ENCODE measurements at places on chromosomes 6 and 20. TPM values are rescaled to one million over a fixed set of nuclear protein-coding genes. Genes with fewer than 3 reads are reported as not detected.

UNC5CL gene
- total RNA-seq: 7.9 TPM

PACRG gene
- 13.0 TPM for total RNA-seq

GGTLC1 gene
- total RNA-seq: not detected

WDR46 gene
- 60.3 TPM for total RNA-seq

DNA sequence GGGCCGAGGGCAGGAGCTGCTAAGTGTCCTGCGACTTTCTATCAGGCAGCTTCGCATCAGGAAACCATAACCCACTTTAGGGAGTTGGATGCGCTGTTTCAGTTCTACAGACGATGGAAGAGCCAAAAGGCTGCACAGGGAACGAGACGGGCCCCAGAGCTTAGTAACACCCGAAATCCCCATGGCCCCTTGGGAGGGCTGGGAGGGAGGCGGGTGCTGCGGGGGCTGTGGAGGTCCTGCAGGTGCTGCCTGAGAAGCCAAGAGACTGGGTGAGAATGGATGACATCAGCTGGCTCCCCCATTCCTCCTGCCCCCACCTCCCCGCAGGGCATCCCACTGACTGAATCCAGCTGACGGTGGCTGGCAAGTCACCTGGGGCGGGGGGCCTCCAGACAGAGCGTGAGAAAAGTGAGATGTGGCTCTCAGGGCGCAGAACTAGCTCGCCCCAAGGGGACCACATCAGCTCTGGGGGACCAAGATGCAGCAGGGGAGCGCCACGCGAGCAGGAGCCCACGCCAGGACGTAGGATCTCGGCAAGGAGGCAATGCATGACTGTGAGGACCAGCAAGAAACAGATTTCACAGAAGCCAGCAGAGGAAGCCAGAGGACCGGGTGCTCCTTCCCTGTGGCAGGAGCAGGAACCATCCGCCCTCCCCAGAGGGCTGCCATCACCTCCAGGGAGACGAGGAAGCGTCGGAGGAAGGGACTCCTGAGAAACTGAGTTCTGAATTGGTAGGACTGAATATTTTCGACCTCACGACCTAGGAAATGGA lies 36.8 kb downstream of the PNLDC1 start:
- DNase-seq: no peak

- no peak for DNase-seq
Observed at GRCh38 chr6:34919651-34920050, 30.6 kb downstream of the ANKS1A start.

DNA sequence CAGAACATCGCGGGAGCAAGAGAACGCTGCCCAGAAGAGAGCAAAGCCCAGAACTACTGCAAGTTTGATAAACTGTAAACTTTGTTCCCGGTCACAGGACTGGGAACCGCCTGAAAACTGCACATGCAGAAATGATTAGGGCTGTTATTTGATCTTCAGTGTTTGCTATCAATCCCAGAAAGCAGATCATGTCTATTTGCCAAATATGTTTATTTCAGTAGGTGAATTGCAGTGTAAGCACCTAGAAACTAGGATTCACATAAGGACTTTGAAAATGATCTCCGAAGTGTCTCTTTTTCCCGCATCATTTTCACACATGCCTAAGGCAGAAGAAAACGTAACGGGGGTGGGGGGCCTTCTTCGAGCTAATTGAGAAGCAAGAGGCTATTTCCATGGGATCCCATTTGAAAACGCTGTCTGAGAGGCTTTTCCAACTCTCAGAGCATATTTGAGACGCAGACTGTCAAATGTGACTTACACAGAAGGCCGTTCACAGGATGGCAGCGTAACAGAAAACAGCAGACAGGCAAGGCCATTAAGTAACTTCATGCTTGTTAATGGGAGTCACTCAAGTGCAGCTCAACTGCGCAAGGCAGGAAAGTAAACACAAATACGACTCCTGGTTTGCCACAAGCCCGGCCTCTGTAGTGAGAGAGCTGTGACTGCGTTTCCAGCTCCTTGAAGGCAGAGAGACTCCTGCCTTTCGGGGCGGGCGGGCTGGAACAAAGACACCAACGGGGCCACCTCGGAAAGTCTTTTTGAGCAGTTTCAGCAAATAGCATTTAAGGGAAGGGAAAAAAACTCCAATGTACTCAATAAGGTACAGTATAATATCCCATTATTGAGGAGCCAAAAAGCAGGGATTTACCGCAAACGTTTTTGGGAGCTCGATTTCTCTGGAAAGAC lies 144.7 kb upstream of the ZNF217 start:
- DNase-seq: no peak

- no peak for DNase-seq
Observed at GRCh38 chr20:50545126-50545525, 34.9 kb downstream of the PTPN1 start.

DNA sequence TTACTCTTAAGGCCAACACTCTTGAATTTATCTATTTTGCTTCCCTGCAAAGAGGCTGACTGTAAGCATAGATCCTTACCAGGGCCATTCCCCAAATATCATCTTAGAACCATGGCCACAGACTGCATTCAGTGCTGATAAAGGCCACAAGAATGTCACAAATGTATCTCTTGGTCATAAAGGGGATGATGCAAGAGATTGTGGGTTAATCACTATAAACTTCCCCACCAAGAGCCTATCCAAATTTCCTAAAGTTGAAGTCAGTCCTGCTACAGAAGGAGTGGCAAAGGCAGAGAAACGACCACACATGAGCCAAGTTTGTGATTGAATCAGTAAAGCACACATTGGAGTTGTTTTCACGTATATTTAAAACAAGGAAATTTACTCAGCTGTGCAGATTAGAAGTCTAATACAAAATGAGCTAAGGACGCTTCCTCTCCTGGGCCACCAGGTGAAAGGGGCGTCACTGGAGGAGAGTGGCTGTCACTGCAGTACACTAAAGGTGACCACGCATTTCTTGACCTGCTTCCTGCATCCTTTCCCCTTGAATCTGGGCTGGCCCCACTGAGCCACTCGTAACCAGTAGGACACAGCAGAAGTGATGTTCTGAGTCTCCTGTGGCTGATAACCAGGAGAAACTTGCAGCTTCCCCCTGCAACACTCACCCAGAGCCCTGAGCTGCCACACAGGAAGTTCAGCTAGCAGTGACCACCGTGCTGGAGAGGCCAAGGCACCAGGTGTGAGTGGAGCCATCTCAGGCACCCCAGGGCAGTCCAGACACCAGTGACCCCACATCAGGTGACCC lies 181.9 kb downstream of the SYNDIG1 start:
- DNase-seq: no peak

DNA sequence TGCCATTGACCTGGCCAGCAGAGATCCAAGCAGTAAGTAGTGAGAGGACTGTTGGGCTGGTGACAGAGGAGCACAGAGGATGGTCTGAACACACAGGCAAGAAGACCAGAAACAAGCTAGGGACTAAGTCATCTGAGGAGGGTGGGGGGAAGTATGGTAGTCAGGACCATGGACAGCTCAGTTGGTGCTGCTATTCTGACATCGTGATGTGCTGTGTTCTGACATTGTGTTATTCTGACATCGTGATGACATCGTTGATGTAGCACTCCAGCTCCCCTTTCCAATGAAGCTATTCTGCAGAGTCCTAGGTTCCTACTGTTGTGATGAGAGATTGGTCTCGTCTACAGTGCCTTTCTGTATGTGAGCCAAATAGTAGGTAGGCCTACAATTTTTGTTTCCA lies 28.7 kb downstream of the CFAP206 start:
- no peak for DNase-seq
